IgD-negative memory B cell (primary cell): ENCODE measurements at places on chromosomes 4 and X. TPM values are rescaled to one million over a fixed set of nuclear protein-coding genes. Genes with fewer than 3 reads are reported as not detected.

The FLNA gene
- polyA plus RNA-seq, result 396 TPM

The S100G gene
- polyA plus RNA-seq, result not detected

The CLGN gene
- polyA plus RNA-seq, result not detected

The CCNB3 gene
- polyA plus RNA-seq, result 0.06 TPM

The TMPRSS11F gene
- polyA plus RNA-seq, result not detected

The ATP8A1 gene
- 15.0 TPM for polyA plus RNA-seq

The SCFD2 gene
- 17.2 TPM for polyA plus RNA-seq

The SYTL4 gene
- polyA plus RNA-seq, result 0.11 TPM

The CABS1 gene
- polyA plus RNA-seq, result not detected

The SPANXN4 gene
- not detected for polyA plus RNA-seq

The FGFBP1 gene
- polyA plus RNA-seq, result not detected

The DNAAF6 gene
- polyA plus RNA-seq, result not detected

The ZGRF1 gene
- polyA plus RNA-seq, result 1.9 TPM

The TLL1 gene
- polyA plus RNA-seq, result not detected

The PDGFRA gene
- not detected for polyA plus RNA-seq

The CT47B1 gene
- not detected for polyA plus RNA-seq

The ASB9 gene
- polyA plus RNA-seq, result not detected

The SH2D1A gene
- 4.2 TPM for polyA plus RNA-seq

The TMEM131L gene
- polyA plus RNA-seq, result 48.4 TPM

The LDB2 gene
- polyA plus RNA-seq, result not detected

The TMEM164 gene
- 1.4 TPM for polyA plus RNA-seq

The TMPRSS11D gene
- not detected for polyA plus RNA-seq

The SPP1 gene
- polyA plus RNA-seq, result not detected

The FOXO4 gene
- 2.4 TPM for polyA plus RNA-seq

The ZNF732 gene
- polyA plus RNA-seq, result 0.16 TPM

The TNIP3 gene
- not detected for polyA plus RNA-seq

The SULT1B1 gene
- polyA plus RNA-seq, result 0.31 TPM

The GLRB gene
- not detected for polyA plus RNA-seq
